ENCODE measurements at places on chromosomes 6 and 20.
A peak's percentile ranks its signal among the peaks of the same experiment; 100 is the strongest.

DNA sequence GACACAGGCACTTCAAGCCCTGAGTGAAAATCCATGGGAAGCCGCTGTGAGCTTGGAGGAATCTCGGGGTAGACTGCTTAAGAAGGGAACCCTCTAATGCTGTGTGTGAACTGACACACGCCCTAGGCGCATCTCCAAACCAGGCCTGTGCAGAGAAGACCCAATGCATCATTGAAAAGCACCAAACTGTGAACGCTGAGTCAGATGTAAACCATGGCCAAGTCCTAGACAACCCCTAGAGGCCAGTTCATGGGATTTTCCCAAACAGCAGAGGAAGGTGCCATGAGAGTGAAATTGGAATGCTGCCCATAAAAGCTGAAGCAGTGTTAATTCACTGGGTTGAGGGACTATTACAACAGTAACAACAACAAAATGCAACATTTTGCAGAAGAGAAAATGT lies 296.5 kb downstream of the SMOC2 start:
- no peak for DNase-seq

DNA sequence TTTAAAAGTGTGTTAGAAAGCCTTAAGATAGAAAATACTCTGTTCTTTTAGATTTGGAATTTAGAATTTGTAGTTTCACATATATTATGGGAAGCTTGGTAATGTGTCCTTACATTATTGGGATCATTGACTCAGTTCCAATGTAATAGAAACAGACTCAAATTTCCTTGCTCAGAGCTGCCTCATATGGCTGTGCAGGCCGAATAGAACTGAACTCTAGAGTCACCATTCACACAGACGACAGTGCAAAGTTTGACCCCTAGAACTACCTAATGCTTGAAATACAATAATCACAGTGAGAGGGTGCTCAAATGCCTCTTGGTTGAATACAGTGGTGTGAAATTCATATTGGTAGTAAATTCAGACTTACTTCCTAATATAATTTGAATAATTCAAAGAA lies 482.7 kb upstream of the CITED2 start:
- DNase-seq = no peak

- no peak for DNase-seq
Observed at GRCh38 chr6:104252276-104252675, 607.4 kb downstream of the HACE1 start.

- DNase-seq = peak; percentile 37
Observed at GRCh38 chr20:13771853-13772453, 12.8 kb downstream of the ESF1 start.

DNA sequence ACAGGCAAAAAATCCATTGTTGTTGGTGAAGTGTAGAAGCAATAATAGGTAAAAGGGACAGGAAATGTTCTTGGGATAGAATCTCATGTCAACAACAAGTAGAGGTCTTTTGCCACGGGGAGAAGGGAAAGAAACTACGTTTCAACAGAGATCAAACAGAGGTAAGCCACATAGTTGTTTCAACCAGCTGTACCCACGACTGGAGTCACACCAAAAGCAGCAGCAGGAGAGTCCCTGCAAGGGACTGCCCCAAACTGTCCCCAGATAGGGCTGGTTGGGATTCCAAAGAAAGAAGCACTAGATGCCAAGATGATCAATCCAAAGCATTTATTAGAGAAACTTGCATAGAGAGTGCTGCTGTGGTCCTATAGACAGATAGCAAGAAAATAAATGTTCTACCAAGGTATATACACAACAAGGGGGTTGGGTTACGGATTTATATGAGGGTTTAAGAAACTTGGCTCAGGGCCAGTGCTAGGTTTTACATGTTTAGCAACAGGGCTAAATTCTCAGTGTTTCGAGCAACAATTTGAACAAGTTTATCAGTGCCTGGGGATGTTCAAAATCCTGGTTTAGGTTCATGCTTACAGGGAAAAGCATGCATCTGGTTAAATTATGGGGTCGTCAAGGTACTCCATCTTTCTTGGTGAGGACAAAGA lies 466.5 kb downstream of the MMUT start:
- DNase-seq = no peak
